ENCODE measurements at places on chromosomes 4 and X.

GRCh38 chr4:74038425-74039314 is at the start of gene CXCL3:
Gene CXCL3 (minus strand): TSS chr4:74038689. CDS start chr4:74038611, 78 bp downstream.
- DNase-seq, result no peak

DNA sequence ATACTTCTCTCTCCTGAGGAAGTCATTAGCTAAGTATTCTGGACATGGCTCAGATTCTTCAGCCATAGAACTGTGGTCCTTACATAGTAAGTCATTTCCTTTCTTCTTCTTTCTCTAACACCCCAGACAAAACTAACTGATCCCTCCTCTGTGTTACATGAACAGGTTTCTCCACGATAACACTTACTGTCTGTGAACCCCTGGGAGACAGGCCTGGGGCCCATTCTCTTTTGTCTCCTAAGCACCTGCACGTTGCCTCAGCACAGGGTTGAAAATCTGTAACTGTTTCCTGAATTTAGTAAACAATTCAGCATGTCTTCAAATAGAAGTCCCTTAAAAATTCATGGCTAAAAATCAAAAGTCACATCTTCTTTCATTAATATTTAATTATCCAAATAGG is 24.7 kb downstream of the APBB2 start:
- DNase-seq, result no peak

- no peak for DNase-seq
Observed at GRCh38 chr4:98722000-98722399, 63.6 kb upstream of the TSPAN5 start.

GRCh38 chr4:118760092-118760491 is 74.9 kb downstream of the METTL14 start:
- DNase-seq, result no peak

GRCh38 chrX:104918122-104918521 is 302.4 kb downstream of the TEX13A start:
- DNase-seq, result no peak

DNA sequence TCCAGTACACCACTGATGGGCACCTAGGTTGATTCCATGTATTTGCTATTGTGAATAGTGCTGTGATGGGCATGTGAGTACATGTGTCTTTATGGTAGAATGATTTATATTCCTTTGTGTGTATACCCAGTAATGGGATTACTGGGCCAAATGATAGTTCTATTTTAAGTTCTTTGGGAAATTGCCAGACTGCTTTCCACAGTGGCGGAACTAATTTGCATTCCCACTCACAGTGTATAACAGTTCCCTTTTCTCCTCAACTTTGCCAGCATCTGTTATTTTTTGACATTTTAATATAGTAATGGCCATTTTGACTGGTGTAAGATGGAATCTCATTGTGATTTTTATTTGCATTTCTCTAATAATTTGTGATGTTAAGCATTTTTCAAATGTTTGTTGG is 25.9 kb downstream of the CC2D2A start:
- no peak for DNase-seq

GRCh38 chr4:108148316-108148715 is 20.4 kb downstream of the LEF1 start:
- DNase-seq, result no peak

DNA sequence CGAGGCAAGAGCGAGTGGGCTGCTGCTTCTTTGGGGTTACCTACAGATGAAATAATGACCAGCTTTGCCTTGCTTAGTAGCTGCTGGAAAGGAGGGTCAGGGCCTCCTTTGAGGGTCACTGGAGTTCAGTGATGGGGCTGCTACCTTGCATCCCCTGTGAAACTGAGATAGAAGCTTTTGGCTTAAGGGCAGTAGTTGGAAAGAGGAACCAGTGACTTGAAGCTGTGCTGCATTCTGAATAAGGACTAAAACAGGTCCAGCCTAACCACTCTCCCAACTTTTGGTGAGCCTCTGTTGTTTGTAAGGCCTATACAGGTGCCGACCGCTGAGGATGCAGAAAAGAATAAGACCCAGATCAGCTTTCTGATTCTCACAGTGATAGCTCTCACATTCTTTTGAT is 41.2 kb downstream of the RASL11B start:
- no peak for DNase-seq

DNA sequence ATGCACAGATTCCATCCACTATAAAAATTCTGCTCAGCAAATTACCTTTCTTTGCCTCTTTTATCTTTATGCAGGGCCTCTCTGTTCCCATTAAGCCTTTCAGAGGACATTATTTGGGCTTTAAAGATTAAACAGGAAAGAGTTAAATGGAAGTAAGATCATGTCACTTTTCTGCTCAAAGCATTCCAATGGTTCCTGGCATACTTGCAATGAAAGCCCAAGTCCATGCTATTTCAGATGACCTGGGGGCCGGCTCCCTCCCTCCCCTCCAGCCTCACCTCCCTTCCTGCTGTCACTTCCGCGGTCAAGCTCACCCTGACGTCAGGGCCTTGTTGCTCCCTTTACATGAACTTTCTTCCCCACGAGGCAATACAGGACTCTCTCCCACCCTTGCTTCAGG is 125.5 kb downstream of the C4orf51 start:
- no peak for DNase-seq

- DNase-seq, result no peak
Observed at GRCh38 chrX:39845233-39845632, 252.5 kb downstream of the BCOR start.

DNA sequence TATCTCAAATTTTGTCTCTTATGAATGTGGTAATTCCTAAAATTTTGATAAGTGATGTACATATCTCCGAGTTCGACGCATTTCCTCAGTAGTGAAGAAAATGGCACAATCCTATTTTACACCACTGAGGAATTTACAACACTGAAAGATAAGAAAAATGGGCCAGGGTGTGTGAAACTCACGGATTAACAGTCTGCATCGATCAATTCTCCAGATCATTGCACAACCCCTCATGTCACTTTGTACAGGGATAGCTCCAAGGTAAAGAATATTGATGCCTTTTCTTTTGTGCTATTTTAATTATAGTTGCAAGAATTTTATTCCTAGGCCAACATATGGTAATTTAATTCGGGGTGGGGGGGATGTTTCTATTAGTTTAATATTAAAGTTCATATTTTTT is 268.7 kb upstream of the VCX3A start:
- no peak for DNase-seq

DNA sequence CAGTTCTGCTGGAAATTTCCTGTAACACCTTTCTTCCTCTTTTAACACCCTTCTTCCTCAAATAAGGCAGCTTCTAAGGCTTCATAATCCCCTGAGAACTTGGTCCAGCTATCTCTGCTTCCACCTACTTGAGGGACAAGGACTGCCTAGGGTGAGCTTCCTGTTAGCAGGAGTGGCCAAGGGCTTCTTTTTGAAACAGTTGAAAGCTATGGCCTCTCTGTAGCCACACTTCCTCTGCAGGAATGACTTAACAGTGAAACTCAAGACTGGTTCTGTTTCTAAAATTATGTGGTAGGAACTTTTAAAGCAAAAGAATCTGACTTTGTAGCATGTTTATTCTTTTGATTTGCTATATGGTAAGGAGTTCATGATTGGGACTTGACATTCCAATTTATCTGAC is 108.5 kb upstream of the WDR1 start:
- no peak for DNase-seq

- DNase-seq, result no peak
Observed at GRCh38 chrX:20973038-20973437, 401.2 kb upstream of the CNKSR2 start.

- DNase-seq, result no peak
Observed at GRCh38 chrX:154402622-154403127, 4.5 kb downstream of the RPL10 start.
